ENCODE measurements at places on chromosomes 6 and 20.

GRCh38 chr20:33828326-33828844, 17.2 kb downstream of the CHMP4B start:
- DNase-seq, result no peak

GRCh38 chr20:38935285-38935684, 9.1 kb downstream of the FAM83D start:
- DNase-seq, result no peak

DNA sequence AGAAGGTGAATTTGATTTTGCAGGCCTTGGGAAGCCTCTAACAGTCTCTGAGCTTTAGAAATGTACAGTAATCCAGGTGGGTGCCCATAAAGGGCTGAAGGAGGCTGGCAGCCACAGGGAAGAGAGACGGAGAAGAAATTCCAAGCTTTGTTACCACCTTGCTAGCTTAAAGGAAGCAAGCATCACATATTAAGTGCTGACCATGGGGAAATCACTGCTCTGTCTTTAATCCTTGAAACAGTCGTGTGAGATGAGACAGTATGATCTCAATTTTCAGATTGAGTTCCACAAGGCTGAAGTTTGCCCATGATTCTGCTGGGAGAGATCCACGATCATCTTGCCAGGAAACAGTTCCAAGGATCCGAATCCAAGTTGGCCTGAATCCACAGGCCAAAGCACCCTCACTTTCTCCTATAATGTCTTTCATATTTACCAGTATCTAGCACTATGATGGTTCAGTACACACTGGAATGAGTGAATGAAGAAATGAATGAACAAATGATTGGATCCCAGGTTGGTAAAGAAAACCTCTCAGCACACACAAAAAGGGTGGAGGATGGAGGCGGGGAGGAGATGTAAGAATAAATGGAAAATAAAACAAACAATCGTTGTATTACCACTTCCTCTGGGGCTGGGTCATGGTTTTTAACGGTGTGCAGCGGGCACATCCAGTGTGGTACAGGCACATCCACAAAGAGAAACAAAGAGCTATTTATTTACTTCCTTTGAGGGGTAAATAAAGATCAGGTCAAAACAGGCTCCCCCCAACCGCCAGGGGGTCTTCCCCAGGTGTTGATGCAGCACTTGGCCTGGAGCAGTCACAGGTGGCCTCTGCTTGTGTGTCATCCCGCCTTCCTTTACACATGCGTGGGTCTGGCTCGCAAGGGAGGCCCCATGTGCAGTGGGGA, 28.2 kb upstream of the TAF8 start:
- DNase-seq, result no peak

DNA sequence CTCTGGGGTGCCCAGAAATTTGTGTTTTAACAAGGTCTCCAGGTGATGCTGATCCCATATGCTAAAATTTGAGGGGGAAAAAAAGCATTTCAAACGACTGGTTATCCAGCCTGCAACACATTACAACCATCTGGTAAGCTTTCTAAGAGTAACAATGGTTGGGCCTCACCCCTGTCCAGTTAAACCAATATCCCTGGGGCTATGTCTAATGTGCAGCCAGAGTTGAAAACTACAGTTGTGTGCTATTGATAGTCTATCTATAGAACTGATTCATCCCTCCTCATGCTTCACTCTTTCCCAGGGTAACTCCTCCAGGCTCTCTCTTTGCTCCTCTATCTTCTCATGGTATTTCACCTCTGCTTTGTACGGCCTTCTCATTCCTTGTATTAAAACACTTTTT, 458.3 kb downstream of the MMUT start:
- no peak for DNase-seq

DNA sequence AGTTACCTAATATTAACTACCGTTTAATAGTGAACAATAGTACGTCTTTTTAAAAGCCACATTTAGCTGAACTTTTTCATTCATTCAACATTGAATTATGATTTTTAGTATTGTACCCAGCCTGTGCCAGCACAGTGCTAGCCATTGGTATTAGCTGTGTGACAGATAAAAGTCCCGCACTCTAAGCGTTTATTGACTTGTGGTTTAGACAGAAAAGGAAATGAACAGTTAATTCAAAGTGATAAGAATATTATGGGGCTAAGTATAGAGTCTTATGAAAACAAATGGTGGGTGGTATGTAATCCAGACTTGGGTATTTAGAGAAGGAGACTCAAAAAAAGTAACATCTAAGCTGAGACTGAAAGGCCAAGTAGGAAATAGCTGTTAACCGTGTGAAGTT, 202.3 kb downstream of the RPS12 start:
- no peak for DNase-seq

- no peak for DNase-seq
Observed at GRCh38 chr20:1909097-1909496, 13.9 kb downstream of the SIRPA start.

- DNase-seq, result no peak
Observed at GRCh38 chr20:35468671-35469334, 13.4 kb downstream of the CEP250 start.

DNA sequence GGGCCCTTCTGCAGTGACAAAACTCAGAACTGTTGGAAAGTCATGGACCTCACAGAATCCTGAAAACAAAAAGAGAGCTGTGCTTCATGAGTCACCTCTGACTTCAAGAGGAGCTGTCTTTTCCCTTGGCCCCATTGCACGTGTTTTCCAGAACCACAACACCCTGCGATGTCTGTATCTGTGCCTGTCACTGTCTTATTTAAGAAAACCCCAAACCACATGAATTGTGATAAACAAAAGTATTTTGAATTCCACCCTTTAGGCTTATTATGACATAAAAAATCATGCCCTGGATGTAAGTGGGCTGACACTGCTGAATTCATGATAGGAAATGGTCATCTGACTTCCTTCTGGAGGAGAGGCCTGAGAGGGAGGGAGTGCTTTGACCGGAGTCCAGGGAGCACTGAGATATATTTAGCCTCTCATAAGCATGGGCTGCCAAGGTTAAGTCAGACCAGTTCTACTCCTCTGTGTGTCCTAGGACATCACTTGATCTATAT, 96.4 kb upstream of the DUSP22 start:
- DNase-seq, result peak; percentile 43

DNA sequence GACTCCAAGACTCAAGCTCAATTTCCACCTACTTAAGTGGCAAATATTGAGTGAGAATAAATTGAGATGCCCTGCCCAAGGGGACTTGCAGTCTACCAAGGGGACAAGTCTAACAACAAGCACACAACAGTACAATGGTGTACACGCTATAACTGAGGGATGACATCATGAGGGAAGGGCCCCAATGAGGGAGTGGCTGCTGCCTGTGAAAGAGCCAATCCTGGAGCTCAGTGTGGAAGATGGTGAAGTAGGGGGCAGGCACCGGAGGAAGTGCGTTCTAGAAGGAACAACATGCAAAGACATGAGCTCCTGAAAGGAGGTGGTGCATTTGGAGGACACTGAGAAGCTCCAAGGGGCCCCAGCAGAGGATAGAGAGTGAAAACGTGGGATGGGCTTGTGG, 46.9 kb upstream of the ARMH2 start:
- no peak for DNase-seq

DNA sequence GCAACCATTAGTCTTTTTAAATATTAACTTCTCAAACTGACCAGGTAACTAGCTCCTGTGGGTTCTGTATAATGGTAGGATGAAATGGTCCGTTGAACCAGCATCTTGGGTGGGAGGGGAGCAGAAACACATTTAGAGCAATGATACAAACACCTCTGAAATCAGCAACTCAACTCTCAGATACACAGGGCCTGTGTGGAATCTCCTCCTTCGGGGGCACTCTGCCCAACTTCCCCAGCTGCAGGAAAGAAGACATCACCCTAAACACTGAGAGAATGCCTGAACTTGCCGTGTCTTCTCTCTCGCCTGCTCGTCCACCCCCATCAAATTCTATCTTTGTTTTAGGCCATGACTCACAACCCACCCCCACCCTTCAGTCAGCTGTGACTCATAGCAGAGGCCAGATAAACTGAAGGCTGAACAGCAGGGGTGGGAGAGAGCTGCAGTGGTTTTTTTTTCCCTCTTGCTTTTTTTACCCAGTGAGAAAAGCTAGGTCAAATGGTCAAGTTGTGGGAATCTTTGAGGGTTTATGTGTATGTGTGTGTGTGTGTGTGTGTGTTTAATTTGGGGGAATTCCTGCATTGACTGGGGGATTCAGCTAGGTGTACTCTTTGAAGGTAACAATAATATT, 593.4 kb upstream of the JAG1 start:
- no peak for DNase-seq
